ENCODE measurements at places on chromosomes 3 and 15.

DNA sequence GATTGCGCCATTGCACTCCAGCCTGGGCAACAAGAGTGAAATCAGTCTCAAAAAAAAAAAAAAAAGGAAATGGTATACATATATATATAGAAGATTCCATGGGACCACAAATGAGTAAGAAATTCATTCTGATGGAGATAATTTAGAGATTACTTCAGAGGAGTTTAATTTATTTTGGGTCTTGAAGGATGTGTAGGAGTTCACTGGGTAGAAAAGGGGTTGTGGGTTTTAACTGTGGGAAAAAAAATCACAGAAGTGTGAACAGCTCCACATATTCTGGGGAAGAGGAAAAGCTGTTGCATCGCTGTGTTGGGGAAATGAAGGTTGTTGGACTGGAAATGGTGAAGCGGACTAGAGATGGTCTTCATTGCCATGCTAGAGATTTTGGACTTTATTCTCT is 4.1 kb upstream of the ICE2 start:
- DNase-seq: no peak

DNA sequence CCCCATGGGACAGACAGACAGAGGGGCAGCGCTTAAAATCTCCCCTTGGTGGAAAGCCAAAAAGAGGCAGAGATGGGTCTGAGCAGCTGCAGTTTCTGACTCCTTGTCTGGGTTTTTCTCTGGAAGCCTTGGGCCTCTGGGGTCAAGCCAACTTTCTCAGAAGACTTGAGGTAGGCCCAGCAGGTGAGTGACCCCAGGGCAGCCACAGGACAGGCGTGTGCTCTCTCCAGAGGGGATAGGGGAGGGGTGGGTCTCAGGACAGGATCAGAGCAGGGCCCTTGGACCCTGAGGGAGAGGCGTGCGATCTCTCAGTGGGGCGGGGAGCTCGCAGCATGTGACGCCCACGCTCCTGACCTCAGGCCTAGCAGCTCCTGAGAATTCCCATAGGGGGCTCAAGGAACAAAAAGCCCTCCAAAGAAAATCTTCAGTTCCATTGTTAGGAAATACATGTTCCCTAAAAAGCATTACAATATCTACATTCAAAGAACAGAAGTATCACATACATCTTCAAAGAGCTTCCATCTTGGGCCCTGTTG is 34.6 kb upstream of the DUSP7 start:
- no peak for DNase-seq

GRCh38 chr3:99549220-99549619 is 89.2 kb upstream of the COL8A1 start:
- no peak for DNase-seq

- DNase-seq: no peak
Measured at GRCh38 chr15:66592505-66593218, 26.9 kb upstream of the LCTL start.

- DNase-seq: no peak
Measured at GRCh38 chr3:101478980-101479379, 34.0 kb downstream of the SENP7 start.

DNA sequence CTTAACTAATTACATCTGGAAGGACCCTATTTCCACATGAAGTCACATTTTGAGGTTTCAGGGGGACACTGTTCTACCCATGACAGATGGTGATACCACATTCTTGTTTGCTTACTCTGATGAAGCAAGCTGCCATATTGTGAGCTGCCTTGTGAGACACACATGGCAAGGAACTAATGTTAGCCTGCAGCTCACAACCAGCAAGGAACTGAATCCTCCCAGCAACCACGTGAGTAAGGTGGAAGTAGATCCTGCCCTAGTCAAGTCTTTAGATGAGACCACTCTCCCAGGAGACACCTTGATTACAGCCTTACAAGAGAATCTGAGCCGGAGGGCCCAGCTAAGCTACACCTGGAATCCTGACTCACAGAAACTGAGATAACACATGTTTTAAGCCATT is 160.1 kb downstream of the PDE8A start:
- no peak for DNase-seq

DNA sequence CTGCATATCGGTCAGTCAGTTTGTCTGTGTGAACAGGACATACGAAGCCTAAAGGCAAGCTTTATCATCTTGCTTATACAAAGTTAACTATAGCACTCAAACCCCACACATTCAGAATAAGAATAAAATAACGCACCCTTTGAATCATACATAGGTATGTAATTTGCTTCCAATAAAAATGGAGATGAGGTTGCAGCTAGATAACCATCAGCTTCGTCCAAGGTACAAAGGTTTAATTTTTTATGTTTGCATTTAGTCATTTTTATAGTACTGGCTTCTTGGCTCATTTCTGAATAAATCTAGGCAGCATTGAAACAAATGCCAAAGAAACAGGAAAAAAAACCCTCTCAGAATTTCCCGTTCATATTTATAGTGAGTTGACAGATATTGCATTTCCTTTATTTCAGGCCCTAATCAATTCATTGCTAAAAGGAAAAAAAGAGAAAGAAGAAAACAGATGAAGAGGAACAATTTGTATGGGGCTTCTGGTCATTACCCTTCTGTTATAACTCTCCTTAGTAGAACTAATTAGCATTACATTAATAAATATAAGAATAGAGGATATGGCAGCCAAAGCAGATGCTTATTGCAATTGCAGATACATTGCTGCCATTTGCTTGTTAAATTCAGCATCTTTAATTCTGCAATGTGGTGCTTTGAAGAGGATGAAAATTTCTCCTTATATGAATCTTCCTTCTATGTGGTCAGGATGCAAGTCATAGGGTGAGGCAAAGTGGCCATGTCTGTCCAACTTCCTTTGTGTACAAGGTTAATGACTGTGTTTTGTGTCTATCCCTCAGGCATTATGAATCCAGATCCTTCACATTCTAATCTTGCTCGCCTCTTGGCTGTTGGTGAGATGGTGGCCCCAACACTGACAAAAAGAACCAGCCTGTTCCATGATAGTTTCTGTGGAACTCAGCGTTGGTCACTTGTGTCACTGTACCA is 550.0 kb downstream of the AGBL1 start:
- DNase-seq: no peak

- DNase-seq: no peak
Measured at GRCh38 chr3:10614168-10614567, 108.8 kb upstream of the ATP2B2 start.
